ENCODE measurements at places on chromosomes 4 and X. TPM values are rescaled to one million over a fixed set of nuclear protein-coding genes. Genes with fewer than 3 reads are reported as not detected.

GRCh38 chr4:78666830-78667258 lies 109.3 kb upstream of the BMP2K start:
- DNase-seq, result no peak

Gene GPRASP3
- total RNA-seq, result 5.7 TPM

GRCh38 chrX:37846141-37846540 lies 1.2 kb downstream of the DYNLT3 start:
- DNase-seq, result no peak

- no peak for DNase-seq
These were observed 73.6 kb downstream of the SNX25 start for GRCh38 chr4:185282968-185283367.

Gene MAGEA4
- not detected for total RNA-seq

All from cardiac septum (tissue), 1 donor.